ENCODE measurements at places on chromosomes 12 and 14.
A peak's percentile ranks its signal among the peaks of the same experiment; 100 is the strongest.

GRCh38 chr14:89244720-89245119, 172.3 kb downstream of the FOXN3 start:
- no peak for DNase-seq

DNA sequence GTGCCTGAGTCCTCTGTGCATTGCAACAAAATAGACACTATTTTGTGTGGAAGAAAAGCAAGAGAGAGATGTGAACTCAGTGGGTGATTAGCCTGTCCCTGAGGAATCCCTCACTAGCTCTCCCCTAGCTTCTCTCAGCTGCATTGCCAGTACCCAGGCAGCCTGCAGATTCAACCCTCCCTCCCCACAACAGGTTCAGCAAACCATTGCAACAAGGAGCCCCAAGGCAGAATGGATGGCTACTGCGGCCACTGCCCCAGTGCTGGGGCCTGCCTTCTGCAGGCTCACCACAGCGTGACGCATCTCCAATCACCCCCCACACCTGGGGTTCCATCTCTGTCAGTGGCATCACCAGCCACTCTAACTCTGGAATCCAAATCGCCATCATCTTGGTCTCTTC, 2.3 kb downstream of the CRACR2A start:
- DNase-seq, result no peak

DNA sequence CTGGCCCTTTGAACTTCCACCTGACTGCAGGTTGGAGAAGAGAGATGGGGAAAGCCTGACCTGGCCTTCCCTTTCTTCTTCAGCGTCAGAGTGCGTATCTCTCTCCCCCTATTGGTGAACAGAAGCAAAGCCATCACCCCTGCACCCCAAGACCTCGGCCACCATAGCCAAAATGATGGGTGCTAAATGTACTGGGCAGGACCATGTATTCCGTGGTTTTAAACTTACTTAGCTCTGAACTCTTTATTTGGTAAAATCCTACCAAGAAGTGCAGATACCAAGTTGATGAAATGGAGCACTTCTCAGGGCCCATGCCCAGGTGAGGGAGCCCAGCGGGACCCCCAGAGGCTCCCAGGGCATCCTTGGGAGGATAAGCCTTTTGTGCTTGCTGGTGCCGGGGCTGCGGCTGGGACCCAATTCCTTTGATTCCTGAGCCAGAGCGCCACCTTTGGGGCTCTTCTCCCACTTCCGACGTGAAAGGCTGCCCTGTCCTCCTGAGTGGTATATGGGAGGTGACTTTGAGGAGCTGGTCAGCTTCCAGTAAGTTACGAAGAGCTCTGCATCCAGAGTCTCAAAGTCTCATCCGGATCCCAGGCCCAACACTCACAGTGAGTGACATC, 9.4 kb downstream of the CCND2 start:
- DNase-seq, result no peak

DNA sequence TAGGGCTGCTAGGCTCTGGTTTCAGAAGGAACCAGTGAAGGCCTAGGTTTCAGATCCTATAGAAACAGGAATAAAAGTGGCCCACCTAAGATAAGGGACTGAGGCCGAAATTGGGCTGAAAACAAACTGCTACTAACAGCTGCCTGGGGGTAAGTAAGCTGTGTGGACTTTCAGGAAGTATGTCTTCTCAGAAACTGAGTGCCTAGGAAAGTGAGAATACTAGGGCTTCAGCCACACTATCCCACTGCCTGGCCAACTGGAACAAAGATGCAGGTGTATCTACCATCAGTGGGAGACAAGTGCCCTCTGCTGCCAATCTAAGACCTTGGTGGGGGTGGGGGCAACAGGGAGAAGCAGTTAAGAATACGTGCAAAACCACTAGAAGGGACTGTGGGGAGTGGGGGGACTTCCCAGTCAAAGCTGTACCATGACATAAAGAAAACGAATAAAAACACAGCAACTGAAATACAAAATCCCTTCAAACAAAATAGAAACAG, 82.5 kb downstream of the MED13L start:
- DNase-seq, result peak; percentile 11

DNA sequence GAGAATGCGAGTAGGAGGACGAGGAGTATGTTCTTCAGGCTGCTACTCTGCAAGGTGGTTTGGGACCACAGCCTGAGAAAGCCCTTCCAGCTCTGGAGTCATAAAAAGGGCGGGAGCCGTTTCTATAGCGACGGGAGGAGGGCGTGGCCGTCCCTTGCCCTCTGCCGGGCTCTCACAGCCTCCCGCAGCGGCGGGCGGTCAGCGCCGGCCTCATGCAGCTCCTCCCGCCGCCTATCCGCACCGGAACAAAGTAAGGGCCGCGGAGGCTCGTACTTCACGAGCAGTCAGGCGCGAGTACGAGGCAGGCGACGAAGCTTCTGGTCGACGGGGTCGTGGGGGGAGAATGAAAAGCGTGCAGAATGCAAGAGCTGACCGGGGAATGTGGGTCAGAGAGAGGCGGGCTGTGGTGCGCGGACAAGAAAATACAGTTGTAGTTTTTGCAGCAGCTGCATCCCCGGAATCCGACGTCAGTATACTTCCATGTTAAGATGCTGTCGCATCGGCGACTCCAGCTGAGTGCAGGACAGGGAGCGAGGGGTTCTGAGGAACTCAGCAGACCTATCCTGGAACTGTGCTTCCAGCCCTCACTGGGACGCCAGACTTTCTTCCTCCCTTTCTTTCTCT, at the start of gene DYRK4:
TSS of gene DYRK4 (plus strand) at position 175 of the 624 bp plus-strand sequence. CDS start at position 213, 38 bp downstream.
- no peak for DNase-seq

- DNase-seq, result no peak
Measured at GRCh38 chr12:78917513-78917912, 52.9 kb downstream of the SYT1 start.

GRCh38 chr12:94649349-94650142, 811 bp downstream of the TMCC3 start:
- DNase-seq, result peak; percentile 45

- DNase-seq, result no peak
Measured at GRCh38 chr14:63231766-63232165, 27.5 kb downstream of the RHOJ start.

- no peak for DNase-seq
Measured at GRCh38 chr14:64688811-64689281, 15.4 kb upstream of the PLEKHG3 start.

DNA sequence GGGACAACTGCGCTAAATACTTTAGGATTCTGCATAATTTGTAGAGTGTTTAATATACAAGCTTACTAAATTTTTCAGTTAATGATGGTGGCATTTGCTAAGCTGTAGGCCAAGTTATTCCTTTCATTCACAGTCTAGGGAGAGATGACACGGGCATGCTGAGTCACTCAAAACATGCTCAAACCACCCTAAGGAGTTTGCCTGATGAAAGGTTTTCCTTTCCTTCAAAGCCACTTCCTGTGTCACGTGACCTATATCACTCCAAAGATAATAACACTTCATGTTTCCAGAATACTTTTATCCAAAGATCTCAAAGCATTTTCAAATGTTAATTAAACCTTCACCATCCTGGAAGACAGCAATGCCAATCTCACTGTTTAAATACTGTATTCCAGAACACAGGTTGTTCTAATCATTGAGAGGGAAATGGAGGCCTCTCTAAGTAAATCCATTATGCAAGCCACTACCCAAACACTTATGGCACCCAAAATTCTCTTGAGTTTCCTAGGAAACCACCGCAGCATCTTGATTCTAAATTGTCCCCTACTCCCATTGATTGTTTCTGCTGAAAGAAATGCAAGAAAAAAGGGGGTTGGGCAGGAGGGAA, 207.0 kb upstream of the CDKN3 start:
- DNase-seq, result no peak

- DNase-seq, result no peak
Measured at GRCh38 chr14:53310412-53310811, 157.3 kb upstream of the DDHD1 start.

- no peak for DNase-seq
Measured at GRCh38 chr14:100786576-100787219, 39.2 kb upstream of the MEG3 start.

- DNase-seq, result peak; percentile 74
Measured at GRCh38 chr12:6839482-6840201, 1.1 kb upstream of the GNB3 start.

GRCh38 chr12:30988086-30988485, 61.5 kb downstream of the TSPAN11 start:
- DNase-seq, result no peak

- DNase-seq, result no peak
Measured at GRCh38 chr12:132196038-132196872, 52.0 kb downstream of the NOC4L start.

GRCh38 chr14:56723418-56723817, 86.9 kb downstream of the OTX2 start:
- no peak for DNase-seq

DNA sequence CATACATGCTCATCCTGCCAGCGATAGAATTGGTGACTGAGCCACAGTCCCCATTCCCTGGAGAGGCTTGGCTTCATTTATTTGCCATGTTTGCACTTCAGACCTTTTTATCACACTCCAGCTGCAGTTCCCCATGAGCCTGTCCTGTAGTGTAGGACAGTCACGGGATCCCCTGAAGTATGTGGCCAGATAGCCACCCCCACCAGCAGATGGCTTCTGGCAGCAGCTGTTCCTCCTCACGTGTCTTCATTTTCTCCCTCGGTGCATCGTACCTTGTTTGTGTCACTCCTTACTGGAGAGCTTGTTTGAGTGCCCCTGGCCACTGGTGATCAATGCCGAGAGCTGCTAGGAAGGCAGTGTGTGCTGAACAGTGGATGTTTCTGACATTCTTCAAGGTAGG, 40.2 kb downstream of the UBE3B start:
- no peak for DNase-seq

DNA sequence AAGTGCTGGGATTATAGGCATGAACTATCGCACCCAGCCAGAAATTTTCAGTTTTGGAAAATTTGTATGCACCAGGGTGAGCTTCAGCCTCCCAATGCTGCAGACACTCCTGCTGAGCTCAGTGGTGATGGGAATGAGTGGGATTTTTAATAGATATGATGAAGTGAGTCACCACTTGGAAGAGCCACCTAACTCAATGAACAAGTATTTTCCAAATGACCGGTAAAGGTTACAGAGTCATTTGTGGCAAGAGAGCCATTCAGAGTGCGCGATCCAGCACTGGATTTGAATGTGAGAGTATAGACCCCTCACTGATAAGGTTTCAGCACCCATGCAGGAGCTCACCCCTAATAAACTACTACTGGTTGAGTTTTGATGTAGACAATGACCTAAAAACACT, 100.7 kb downstream of the PPP2R5C start:
- DNase-seq, result no peak

Data from GM12892 (cell line).